ENCODE measurements at places on chromosomes 6 and 20. TPM values are rescaled to one million over a fixed set of nuclear protein-coding genes. Genes with fewer than 3 reads are reported as not detected.

FUCA2 gene
- 63.8 TPM for total RNA-seq

R3HDML gene
- total RNA-seq, result not detected

PEX6 gene
- total RNA-seq, result 27.1 TPM

- DNase-seq, result no peak
Measured at GRCh38 chr6:1995636-1996035, 249.8 kb downstream of the GMDS start.

SLC22A23 gene
- total RNA-seq, result 10.2 TPM

HLA-DQA2 gene
- not detected for total RNA-seq

- no peak for DNase-seq
Measured at GRCh38 chr20:52754366-52754765, 217.8 kb upstream of the TSHZ2 start.

DNA sequence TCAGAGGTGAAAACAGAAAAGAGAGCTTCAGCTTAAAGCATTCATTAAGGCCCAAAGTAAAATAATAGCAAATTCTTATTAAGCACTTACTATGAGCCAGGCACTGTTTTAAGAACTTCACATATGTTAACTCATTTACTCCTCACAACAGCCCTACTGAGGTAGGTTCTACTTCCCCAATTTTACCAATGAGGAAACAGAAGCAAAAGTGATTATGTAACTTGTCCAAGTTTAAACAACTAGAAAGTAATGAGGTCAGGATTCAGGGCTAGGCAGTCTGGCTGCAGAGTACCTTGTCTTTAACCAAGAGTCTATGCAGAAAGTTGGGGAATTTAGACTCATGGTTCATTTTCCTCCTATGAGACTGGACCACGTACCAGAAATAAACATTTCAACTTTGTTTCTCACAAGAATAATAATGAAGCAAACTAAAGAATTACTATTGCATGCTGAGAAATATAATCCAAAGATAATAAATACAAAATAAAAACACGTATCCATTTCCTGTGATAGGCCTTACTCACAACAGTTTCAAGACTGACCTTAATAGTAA is 3.8 kb downstream of the COL21A1 start:
- no peak for DNase-seq

- DNase-seq, result no peak
Measured at GRCh38 chr20:6504826-6505225, 262.7 kb upstream of the BMP2 start.

DNA sequence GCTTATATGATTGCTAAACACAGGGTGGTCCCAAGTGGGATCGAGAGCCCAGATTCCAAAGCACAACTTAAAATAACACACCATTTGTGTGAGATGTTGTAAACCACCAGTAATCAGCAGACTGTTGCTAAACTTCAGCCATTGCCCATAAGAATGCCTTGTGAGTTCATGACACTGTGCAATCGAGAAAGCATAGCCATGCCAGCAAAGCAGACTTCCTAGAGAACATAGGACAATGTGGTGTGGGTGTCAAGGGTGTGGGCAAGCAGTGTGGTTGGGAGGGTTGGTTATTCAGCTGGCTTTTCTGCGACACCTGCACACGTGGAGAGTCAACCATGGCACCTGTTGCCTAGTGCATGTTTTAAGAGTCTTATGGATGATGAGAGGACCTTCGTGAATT is 16.1 kb upstream of the CALHM6 start:
- no peak for DNase-seq

DCBLD1 gene
- total RNA-seq, result 14.9 TPM

DNA sequence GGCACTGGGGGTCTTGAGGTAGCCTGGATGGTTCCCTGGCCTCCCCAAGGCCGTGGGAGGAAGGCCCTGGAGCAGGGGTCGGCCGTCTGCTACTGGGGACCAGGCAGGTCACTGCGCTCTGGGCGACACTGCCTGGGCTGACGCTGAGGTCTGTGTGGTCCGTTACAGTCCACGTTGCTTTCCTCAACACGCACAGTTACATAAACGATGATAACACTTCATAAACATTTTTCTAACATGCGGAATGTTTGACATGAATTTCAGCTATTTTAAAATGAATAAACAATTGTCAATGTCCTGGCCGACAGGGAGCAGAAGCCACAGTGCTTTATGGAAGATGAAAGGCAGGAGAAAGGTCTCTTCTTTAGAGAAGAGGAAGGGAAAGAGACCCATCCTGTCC is 10.2 kb upstream of the RBBP8NL start:
- no peak for DNase-seq

- DNase-seq, result no peak
Measured at GRCh38 chr20:20694591-20694990, 17.9 kb downstream of the RALGAPA2 start.

- no peak for DNase-seq
Measured at GRCh38 chr20:33431797-33432381, 11.7 kb downstream of the SNTA1 start.

- no peak for DNase-seq
Measured at GRCh38 chr20:57464642-57465211, 60.2 kb downstream of the CTCFL start.

- no peak for DNase-seq
Measured at GRCh38 chr6:1622220-1622850, 12.6 kb downstream of the FOXC1 start.

DNA sequence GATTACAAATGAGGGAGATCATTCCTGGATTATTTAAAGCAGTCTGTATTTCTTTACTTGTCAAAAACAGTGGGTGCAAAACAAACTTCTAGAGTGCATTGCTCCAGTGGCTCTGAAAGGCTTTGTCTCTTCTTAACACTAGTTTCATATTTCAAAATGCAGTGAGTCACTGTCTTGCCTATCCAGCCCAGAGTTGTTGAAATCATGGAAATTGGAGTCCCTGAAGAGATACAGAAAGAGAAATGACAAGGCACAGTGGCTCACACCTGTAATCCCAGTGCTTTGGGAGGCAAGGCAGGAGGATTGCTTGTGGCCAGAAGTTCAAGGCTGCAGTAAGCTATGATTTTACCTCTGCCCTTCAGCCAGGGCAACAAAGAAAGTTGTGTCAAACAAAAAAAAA is 11.3 kb downstream of the SLC2A12 start:
- DNase-seq, result no peak

- DNase-seq, result no peak
Measured at GRCh38 chr6:76120302-76120701, 47.8 kb upstream of the IMPG1 start.

- DNase-seq, result no peak
Measured at GRCh38 chr6:45881705-45882467, 133.8 kb downstream of the CLIC5 start.

DNA sequence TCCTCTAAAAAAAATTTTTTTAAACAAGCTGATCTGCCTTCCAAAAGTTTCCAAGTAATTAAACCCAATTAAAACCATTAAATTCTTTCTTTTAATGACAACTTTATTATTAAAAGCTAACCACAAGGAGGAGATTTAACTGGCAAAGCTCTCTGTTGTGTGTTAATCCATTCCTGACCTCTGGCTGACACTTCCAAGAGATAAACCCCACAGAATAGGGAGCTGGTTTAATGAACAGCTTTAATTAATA is 230.8 kb downstream of the EYA2 start:
- no peak for DNase-seq

GRCh38 chr6:15410752-15411151 is 164.9 kb downstream of the JARID2 start:
- DNase-seq, result no peak

- DNase-seq, result no peak
Measured at GRCh38 chr6:102488729-102489128, 1095.2 kb downstream of the GRIK2 start.

GRCh38 chr6:165634101-165634880 is 28.8 kb downstream of the PDE10A start:
- no peak for DNase-seq

DNA sequence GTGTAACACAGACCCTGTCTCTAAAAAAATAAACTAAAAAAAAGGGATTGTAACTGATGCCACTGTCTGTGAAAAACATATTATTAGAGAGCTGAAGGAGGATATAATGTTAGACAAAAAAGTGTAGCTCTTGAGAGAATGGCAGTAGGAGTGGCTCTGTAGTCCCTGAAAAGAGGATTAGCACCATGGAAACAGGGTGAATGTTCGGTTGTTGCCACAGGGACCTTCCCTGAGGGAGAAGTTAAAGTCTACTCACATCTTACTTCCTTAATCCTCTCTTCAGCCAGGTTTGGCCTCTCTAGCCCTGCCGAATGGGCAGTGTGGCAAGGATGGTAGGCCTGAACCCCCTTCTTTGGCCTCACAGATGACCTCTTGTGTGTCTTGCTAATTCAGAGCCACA is 12.1 kb downstream of the SCAND1 start:
- no peak for DNase-seq

TCF21 gene
- total RNA-seq, result not detected

GRCh38 chr20:20366551-20366875 is 1.4 kb upstream of the INSM1 start:
- no peak for DNase-seq

- DNase-seq, result no peak
Measured at GRCh38 chr6:143621159-143621873, 56.4 kb upstream of the PHACTR2 start.

DNA sequence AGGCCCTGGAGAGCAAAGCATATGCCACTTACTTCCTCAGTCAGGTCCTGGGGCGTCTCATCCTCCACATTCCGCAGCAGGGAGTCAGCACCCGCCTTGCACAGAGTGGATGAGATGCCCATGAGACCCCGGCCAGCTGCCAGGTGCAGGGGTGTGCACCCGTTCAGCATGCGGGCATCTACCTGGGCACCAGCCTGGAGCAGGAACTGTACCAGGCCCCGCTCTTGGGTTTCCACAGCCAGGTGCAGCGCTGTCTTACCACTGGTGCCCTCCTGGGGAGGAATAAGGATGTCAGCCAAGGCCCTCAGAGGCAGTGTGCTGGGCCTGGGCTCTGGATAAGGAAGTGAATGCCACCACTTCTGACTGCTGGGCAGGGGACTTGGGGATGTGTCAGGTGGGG is 2.7 kb upstream of the SLC35B2 start:
- DNase-seq, result no peak

DNA sequence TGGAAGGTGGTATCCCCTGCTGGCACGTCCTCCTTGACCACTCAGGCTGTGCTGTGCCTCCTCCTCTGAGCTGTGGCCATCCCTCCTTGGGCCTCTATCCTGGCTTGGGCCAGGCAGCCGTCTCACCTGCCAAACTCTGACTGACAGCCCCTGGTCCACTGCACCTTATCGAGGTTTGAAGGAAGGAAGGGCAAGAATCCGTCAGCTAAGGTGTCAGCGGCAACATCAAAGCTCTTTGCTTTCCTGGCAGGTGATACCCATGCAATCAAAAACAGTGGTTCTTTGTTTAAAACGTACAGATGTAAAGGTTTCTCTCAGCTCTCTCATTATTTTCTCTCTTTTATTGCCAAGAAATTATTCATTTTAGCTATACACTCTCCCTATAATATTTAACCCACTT is 203.9 kb downstream of the TBXT start:
- no peak for DNase-seq

DNA sequence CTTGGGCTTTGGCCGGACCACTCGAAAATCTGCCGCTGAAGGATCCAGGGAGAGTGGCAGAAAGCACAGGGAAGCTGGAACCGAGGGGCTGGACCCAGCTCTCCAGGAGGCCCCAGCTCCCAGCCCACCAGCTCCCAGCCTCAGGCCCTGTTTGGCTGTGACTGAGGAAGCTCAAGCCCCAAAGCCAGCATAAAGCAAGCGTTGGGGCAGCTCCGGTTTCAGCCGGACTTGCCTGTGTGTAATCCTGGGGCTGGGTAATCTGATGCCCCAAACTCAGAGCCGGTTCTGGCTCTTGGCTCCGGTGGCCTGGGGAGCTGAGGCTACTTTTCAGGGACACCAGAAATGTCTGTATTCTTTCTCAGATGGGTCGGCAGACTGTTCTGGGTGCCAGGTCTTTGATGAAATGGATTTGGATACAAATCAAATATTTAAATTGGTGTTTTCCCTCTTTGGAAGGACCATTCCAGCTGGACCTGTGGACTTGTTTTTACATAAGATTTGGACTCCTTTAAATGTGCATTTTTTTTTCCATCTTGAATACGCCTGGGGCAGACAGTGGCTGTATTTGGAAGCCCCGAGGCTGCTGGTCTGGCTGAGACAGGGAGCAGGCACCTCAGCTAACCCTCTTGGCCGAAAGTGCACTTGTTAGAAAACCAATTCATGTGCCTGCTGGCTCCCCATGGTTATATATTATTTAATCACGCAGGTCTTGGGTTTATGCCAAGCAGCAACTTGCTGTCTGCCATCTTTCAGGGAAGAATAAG is 29.7 kb downstream of the RPP40 start:
- DNase-seq, result peak; percentile 85

RSPO3 gene
- 4.5 TPM for total RNA-seq

DNA sequence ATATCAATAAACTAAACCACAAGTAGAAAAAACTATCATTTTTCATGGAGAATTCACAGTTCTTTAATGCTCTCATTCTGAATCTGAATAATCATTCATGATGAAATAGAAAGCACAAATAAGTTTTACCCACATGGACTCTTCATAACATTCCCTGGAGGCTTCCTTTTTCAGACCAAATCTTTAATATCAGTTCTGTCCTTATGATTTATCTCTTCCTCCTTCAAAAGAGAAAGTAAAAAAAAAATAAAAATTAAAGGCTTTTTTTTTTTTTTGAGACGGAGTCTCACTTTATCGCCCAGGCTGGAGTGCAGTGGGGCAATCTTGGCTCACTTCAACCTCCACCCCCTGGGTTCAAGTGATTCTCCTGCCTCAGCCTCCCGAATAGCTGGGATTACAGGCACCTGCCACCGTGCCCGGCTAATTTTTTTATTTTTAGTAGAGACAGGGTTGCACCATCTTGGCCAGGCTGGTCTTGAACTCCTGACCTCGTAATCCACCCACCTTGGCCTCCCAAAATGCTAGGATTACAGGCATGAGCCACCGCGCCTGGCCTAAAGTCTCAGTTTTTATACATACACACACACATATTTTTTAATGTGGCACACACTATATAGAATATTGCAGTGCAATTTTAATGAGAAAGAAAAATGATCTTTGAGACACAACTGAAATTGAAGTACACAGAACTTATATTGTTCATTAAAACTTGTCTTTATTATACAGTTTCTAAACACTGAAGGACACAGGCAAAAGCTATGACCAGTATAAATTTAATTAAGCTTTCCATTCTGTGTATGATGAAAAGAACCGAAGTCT is 31.9 kb upstream of the ZNF217 start:
- no peak for DNase-seq

CRIP3 gene
- 1.8 TPM for total RNA-seq

GRCh38 chr20:16063881-16064280 is 509.4 kb downstream of the KIF16B start:
- DNase-seq, result no peak

- DNase-seq, result peak; percentile 53
Measured at GRCh38 chr6:2680264-2680922, 70.3 kb downstream of the MYLK4 start.

PLN gene
- total RNA-seq, result not detected

GSTA2 gene
- not detected for total RNA-seq

GRCh38 chr6:52539607-52540006 is 37.3 kb downstream of the TRAM2 start:
- DNase-seq, result no peak

DPPA5 gene
- not detected for total RNA-seq
